ENCODE measurements at places on chromosomes 5 and 9.

DNA sequence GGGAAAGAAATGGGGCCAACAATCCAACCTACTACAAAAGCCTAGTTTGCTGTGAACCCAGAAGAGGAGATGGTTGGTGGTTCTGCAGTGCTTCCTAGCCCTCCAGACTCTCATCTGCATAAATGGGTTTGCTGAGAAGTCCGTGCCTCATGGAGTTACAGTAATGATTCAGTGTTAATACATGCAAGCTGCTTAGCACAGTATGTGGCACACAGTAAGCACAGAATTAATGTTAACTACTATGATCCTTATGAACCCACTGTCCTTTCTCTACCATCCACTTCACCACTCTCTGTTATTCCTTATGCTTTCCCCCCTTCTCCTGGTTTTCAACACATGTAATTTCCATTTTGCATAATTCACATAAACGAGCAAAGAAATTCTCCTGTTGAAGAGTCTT, 100.0 kb downstream of the ACTBL2 start:
- DNase-seq: no peak

- no peak for DNase-seq
Observed at GRCh38 chr9:12816656-12817101, 41.9 kb downstream of the LURAP1L start.

DNA sequence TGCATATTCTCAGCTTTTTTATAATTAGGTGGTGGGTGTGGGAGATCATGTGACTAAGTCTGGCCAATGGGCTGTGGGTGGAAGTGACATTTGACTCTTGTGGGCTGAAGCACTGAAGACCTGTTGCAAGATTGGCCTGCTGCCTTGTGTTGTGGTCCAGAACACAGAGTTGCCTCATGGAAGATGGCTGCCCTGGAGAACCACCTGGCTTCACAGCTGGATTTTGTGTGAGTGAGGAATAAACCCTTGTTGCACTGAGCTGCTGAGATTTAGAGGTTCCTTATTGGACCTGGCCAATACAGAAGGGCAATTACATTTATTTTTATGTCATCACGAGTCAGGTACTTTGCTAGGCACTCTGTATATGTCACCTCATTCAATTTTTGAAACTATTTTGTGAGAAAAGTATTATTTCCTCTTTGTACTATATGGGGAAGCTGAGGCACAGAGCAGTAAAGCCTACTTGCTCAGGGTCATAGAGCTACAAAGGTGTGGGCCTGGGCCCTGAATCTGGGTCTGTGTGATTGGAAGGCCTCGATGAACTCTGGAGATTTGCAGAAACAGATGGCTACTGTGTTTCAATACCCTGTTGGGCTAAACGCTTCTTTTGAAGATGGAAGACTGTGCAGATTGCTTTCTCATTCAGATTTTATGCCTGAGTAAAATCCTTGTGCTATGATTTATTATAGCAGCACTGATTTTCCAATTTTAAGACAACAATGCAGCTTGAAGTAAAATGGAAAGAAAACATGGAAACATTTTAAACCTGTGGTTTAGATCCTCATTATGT, 71.2 kb upstream of the TBC1D2 start:
- DNase-seq: peak; percentile 45

DNA sequence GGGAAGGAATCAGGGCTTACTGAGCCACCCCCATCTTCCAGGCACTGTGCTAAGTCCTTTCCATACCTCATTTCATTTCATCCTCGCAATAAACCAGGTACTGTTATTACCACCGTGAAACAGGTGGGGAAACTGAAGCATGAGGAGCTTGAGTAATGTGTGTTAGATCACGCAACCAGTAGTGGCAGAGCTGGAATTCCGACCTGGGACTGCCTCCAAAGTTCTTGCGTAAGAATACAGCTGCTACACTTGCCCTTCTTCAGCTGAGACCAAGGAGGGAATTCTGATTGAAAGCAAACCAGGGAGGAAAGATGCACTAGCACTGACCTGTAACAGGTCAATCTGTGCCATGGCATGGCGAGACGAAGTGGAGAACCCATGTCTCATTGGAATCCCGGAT, 113.4 kb upstream of the MSX2 start:
- peak; percentile 26 for DNase-seq

GRCh38 chr5:41863871-41864486, 6.2 kb downstream of the OXCT1 start:
- peak; percentile 19 for DNase-seq

- DNase-seq: no peak
Observed at GRCh38 chr5:39302472-39302871, 61.8 kb downstream of the C9 start.

DNA sequence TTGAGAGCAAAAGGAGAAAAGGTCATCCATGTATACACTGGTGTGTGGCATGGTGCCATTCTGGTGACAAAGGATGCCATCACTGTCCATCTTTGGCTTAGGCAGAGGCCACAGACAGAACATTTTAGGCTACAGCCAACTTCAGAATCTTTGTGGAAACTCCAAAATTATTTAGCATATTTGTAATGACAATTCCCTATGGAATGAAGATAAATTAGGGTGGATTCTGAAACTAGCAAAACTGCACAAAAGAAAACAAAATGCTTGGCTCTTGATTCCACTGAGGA, 92.5 kb downstream of the FBXW11 start:
- peak; percentile 6 for DNase-seq

DNA sequence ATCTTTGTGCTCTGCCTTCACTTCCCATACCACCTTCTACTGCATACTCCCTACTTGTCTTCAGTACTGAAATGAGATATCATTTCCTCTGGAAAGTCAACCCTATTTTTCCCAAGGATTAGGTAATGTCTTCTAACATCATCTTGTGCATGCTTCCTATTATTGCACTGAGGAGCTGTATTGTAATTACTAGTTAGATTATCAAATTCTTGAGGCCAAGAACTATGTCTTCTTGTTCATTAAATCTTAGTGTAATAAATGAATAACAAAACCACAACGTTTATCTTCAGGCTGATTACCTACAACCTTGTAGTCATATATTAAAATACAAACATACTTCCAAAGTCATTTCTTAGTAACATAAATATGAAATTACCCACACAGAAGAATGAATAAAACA, 87.9 kb upstream of the POU5F2 start:
- peak; percentile 44 for DNase-seq

DNA sequence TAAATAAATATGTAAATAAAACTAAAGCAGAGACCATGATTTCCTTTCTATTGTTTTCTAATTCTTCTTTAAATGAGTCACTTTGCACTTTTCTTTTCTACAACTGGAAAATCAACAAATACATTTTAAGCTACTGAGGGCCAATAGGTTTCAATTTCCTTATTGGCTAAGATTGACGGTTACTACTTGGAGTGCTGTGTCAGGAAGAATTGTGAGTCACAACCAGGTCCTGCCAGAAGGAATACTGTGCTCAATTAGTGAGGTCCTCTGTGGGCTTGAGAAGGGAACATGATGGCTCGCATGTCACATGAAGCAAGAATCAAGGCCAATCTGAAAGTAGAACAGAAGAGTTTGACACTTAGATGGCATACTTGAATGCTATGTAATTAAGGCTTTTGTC, 110.8 kb downstream of the HMHB1 start:
- peak; percentile 71 for DNase-seq

GRCh38 chr5:150112201-150113046, 26.1 kb upstream of the CSF1R start:
- peak; percentile 89 for DNase-seq

- no peak for DNase-seq
Observed at GRCh38 chr5:94746731-94747124, 128.3 kb downstream of the SLF1 start.

- no peak for DNase-seq
Observed at GRCh38 chr5:132054697-132055440, 5.6 kb upstream of the IL3 start.

- peak; percentile 23 for DNase-seq
Observed at GRCh38 chr5:93782978-93783377, 41.6 kb upstream of the POU5F2 start.

- DNase-seq: peak; percentile 51
Observed at GRCh38 chr9:114720086-114720676, 38.2 kb upstream of the TEX48 start.

GRCh38 chr5:40235471-40236400, 444.0 kb upstream of the PTGER4 start:
- no peak for DNase-seq

DNA sequence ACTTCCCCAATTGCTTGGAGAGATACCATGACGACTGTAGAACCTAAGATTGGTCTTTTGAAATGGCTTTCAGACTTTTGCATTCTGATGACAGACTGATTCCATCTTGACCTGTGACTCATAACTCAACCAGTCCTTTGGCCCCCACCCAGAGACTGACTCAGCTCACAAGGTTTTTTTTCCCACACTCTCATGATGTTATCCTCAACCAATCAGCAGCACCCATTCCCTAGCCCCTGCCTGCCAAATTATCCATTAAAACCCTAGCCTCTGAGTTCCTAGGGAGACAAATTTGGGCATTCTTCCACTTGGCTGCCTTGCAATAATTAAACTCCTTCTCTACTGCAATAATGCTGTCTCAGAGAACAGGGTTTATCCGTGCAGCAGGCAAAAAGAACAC, 1263.3 kb upstream of the CDH9 start:
- peak; percentile 77 for DNase-seq

- no peak for DNase-seq
Observed at GRCh38 chr9:33127881-33128280, 39.3 kb downstream of the B4GALT1 start.

- peak; percentile 2 for DNase-seq
Observed at GRCh38 chr5:50325237-50325832, 115.8 kb downstream of the EMB start.

DNA sequence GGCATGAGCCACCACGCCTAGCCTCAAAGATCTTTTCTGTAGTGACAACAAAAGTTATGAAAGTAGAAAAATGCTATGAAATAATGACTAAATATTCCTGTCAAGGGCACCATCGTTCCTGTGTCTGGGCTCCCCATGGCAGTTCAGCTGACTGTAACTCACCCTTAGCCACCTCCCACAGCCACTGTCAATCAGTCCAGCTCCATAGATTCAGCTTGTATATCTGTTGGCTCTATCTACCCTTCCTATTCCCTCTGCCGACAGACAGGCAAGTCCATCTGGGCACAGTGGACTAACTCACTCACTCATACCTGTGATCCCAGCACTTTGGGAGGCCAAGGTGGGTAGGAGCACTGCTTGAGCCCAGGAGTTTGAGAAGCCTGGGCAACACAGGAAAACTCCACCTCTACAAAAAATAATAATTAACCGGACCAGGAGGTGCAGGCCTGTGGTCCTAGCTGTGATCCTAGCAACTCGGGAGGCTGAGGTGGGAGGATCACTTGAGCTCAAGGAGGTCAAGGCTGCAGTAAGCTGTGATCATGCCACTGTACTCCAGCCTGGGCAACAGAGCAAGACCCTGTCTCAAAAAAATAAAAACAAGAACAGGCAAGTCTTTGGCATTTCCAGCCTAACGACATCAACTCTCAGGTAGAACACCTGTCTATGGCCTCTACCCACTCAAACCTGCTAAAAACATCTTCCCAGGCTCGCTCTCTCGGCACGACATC, 6.2 kb downstream of the CAMSAP1 start:
- DNase-seq: no peak

Measured in fibroblast of skin of abdomen (primary cell).